ENCODE measurements at places on chromosomes 6 and 20. TPM values are rescaled to one million over a fixed set of nuclear protein-coding genes. Genes with fewer than 3 reads are reported as not detected.
A peak's percentile ranks its signal among the peaks of the same experiment; 100 is the strongest.

DNA sequence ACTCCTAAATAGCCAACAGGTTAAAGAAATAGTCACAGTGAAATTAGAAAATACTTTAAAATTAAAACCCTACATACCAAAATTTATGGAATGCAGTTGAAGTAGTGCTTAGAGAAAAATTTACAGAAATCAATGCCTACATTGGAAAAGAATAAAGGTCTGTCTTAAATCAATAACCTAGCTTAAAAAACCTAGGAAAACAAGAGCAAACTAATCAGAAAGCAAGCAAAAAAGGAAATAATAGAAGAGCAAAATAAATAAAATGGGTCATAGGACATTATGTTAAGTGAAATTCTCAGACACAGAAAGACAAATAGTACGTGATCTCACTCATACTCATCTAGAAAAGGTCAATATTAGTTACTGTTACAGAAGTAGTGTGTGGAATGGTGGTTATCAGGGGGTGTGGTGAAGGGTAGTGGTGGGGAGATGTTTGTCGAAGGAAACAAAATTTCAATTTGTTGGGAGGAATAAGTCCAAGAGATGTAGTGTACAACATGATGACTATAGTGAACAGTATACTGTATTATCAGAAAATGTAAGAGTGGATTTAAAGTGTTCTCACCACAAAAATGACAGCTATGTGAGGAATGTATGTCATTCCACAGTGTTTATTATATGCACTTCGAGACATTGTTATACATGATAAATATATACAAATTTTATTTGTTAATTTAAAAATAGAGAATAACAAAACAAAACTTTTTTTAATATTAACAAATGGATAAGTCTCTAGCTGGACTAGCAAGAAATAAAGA, 423.6 kb downstream of the CDH26 start:
- no peak for DNase-seq

GRCh38 chr6:9140951-9141460, 705.7 kb upstream of the SLC35B3 start:
- peak; percentile 70 for DNase-seq

GRCh38 chr6:141152951-141153350, 979.8 kb upstream of the GJE1 start:
- no peak for DNase-seq

- no peak for DNase-seq
Measured at GRCh38 chr20:37638527-37638926, 55.3 kb upstream of the CTNNBL1 start.

- peak; percentile 94 for DNase-seq
Measured at GRCh38 chr6:8180327-8181159, 78.2 kb upstream of the EEF1E1 start.

GRCh38 chr20:36113566-36114250, 40.8 kb upstream of the EPB41L1 start:
- DNase-seq, result no peak

DNA sequence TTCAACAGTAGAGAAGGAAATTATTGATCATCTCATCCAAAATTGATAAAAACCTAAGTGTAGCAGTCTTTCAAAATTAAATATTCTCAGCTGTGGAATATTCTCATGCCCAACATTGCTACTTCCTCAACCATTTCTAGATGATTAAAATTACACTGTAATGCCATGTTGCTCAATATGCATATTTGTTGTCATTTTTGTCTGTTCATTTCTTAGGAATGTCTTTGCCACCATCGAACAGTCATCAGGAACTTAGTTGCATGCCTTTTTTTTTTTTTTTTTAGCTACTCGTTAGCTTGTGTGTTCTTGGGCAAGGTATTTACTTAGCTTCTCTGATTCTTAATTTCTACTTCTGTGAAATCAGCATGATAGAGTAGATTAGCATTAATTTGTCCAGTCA, 188.6 kb downstream of the DTNBP1 start:
- peak; percentile 75 for DNase-seq

- DNase-seq, result peak; percentile 85
Measured at GRCh38 chr6:111605100-111605751, 452 bp downstream of the TRAF3IP2 start.

DNA sequence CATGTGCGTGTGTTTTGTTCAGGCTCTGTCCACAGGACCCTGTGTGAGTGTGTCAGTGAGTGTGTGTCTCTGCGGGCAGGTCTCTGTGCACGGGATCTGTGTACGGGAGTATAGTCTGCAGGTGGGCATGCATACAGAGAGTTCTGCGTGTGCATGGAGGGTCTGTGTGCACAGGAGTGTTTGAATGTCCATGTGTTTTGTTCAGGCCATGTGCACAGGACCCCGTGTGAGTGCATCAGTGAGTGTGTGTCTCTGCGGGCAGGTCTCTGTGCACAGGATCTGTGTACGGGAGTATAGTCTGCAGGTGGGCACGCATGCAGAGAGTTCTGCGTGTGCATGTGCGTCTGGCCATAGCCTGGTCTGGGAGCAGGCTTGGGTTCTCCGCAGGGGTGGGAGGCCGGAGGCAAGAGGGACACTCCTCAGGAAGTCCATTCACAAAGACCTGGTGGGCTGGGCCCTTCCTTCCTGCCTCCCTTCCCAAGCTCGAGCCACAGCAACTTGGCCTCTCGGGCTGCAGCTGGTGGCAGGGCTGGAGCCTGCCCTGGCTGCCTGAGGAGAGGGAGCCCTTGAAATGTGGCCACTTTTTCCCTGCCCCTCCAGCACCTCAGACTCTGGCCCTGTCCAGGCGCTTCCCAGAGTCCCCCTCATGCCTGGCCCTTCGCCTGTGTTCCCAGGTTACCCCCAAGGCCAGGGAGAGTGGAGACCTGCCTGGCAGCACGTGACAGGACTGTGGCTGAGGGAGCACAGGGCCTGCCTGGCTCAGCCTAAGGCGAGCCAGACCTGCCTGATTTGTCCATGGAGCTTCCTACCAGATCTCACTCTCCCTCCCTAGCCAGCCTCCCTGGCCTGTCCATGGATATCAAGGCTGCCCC, 6.8 kb downstream of the HSPA12B start:
- no peak for DNase-seq

DNA sequence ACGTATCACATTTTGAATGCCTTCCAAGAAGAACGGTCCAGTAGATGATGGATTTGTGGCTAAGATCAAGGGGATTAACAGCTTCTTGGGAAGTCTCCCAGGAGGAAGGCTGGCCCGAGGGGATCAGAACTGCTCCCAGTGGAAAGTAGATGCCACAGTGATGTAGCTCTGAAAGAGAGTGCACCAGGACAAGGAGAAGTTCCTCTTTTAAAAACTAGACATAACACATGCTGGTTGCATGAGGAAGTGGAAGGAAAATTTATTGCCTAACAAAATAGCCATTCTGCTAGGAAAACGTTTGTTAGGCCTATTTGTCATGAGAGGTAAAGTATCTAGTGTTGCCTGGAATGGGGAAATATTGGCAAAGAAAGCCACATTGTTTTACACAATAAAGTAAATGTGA, 87.8 kb downstream of the CDH26 start:
- peak; percentile 94 for DNase-seq

GRCh38 chr6:35955071-35955470, 34.2 kb upstream of the SRPK1 start:
- peak; percentile 75 for DNase-seq

DNA sequence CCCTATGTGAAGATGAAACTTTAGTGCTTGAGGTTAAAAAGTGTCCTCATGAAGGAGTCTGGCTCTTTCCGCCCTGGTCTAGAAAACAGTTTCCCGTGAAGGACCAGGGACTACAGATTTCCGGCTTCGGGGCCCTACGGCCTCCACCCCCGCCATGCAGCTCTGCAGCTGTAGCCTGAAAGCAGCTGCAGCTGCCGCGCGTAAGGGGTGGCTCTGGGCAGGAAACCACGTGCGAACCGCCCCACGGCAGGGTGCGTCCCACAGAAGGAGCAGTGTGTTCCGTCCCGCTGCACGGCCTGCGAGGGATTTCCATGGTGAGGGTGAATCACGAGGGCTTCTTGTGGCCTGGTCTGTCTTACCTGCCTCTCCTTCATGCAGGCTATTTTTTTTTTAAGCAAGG, 117.0 kb downstream of the ERMARD start:
- no peak for DNase-seq

DNA sequence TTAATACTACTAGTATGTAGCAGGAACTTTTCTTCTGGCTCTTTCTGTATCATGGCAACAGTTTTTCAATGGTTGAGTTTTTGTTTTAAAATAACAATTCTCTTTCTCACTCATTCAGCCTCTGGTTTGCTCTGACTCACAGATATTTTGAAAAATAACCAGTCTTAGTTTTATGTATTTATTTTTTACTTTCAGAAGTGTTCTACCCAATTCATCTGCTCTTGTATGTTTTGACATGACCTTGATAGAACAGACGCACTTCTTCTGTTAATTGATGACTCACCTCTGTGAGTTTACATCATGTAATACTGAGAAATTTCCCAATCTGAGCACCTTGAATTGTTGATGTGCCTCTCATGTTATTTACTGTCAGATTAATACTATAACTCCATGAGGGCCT, 178.9 kb downstream of the SASH1 start:
- DNase-seq, result peak; percentile 61

GRCh38 chr6:46850792-46851191, 57.6 kb downstream of the MEP1A start:
- peak; percentile 90 for DNase-seq

DNA sequence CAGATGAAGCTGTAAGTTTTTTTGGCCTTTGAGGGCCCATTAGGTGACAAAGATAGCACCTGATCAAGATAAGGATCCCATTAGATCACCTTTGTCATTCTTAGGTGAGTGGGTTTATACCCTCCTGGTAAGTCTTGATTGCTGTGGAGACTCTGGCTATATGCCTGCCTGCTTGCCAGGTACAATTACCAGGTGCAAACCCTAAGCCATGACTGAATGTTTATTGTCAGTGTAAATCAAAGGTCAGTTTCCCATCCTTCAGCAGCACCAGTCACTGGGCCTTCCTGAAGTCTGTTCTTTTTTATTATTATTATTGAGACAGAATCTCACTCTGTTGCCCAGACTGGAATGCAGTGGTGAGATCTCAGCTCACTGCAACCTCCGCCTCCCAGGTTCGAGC, 106.4 kb upstream of the FOXO3 start:
- DNase-seq, result no peak

DNA sequence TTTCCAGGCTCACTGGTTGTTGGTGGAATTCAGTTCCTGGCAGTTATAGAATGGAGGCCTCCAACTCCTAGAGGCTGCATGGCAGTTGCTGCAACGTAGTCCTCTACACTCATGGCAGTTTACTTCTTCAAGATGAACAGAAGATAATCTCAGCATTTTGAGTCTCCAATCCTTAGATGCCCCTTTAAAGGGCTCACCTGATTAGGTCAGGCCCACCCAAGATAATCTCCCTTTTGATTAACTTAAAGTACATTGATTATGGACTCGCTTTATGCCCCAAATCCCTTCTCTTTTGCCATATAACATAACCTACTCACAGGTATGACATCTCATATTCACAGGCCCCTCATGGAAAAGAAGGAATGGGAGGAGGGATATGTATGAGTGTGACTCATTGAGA, 76.4 kb downstream of the ZNF133 start:
- no peak for DNase-seq

DNA sequence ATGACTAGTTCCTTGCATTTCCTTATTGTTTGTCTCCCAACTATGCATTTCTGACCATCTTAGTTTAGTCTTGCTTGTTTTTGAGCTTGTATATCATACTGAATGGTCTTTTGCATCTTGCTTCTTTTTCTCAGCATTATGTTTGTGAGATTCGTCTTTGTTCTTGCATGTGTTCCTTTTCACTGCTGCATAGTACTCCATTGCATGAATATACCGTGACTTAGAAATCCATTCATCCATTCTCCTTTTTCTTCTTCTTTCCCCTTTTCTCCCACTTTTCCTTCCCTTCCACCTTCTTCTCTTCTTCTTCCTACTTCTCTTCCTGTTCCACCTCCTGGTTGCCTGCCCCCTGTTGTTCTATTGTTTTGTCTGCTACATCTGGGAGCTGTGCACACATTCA, 42.8 kb downstream of the CDH22 start:
- DNase-seq, result no peak

- no peak for DNase-seq
Measured at GRCh38 chr20:19024296-19025035, 188.0 kb upstream of the SLC24A3 start.

DNA sequence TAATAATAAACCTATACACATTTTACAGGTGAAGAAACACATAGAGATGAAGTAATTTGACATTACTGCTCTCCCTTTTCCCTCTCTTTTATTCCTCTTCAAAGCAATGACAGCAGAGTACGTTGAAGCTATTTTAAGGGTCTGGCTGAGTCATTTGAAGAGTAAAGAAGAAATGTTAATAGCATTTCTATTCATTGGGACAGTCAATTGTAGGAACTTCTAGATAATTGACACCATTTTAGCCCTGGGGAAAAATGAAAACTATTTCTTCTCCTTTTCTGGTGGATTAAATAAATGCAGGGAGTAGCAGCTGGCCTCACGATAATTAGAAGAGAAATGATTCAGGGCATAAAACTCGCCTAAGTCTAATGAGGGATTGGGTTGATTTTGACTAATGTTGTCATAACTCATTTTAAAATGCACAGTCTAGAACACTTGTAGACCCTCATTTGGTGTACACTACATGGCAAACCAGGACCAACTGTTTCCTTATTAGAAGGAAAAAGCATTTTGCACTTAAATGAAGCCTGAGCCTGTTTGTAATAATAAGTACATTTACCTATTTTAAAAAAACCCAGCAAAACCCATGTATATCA, 48.1 kb downstream of the RIPOR2 start:
- peak; percentile 63 for DNase-seq

DNA sequence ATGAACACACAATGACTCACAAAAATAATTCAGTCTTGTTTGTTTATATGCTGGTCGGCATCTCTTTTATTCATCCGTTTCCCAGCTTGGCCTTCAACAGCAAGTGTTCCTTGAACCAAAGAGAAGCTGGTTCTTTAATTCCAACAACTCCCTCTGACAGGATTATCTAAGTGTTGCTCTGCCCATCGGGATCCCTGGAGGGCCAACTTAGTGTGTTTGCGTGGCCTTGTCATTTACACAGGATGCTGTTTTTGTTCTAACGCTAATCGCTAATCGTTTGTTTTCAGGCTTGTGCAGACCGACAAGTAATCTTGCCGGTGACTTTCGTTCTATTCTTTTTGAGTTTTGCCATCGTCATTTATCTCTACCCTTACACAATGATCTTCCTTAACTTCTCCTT, 267.4 kb upstream of the EXOC2 start:
- peak; percentile 30 for DNase-seq

- no peak for DNase-seq
Measured at GRCh38 chr20:59157961-59158541, 5.6 kb upstream of the ZNF831 start.

DNA sequence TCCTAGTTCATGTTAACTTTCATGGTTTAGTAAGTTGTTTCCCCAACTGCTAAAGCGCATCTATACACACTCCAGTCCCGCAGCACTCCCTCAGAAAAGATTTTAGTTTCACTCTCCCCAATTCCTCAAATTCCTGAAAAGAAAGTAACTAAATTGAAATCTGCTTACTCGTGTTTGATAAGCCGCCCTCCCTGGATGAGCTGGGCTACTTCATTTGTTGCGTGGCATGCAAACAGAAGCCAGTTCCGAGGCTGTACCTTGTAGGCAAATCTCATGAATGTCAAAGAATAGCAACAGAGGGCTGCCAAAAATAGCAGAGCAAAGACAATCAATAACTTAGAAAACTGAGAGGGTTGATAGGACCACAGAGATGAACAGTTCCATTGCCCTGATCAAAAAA, 16.9 kb downstream of the MPC1 start:
- no peak for DNase-seq

Gene IP6K3
- not detected for total RNA-seq

Gene SLC17A1
- total RNA-seq, result not detected

Gene SLC22A1
- total RNA-seq, result not detected

Gene SLC17A2
- total RNA-seq, result not detected

Gene SNAI1
- 8.4 TPM for total RNA-seq

Gene ZNF831
- total RNA-seq, result not detected

Gene BMP6
- not detected for total RNA-seq

Gene E2F3
- total RNA-seq, result 15.8 TPM

Gene GRIK2
- total RNA-seq, result 2.4 TPM
